ENCODE measurements at places on chromosomes 5 and 9. TPM values are rescaled to one million over a fixed set of nuclear protein-coding genes. Genes with fewer than 3 reads are reported as not detected.

GRCh38 chr9:93818827-93819472 lies 136.2 kb downstream of the BARX1 start:
- H3K36me3 ChIP-seq = peaks cover 4% of the 10 kb centered on the region
- no peak overlapping the region for H3K27ac ChIP-seq
- H3K4me3 ChIP-seq = no peak overlapping the region

DNA sequence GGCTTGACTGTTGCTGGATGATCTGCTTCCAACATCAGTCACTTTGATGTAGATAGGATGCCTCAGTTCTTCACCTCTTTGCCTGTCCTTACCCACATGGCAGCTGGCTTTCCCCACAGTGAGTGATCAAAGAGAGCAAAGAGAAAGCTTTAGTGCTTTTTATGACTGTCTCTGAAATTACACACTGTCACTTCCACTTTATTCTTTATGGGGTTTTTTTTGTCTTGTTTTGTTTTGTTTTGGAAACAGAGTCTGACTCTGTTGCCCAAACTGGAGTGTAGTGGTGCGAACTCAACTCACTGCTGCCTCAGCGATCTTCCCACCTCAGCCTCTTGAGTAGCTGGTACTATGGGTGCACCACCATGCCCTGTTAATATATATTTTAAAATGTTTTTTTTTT lies 32.4 kb upstream of the C5orf24 start:
- H3K27me3 ChIP-seq = no peaks in the 10 kb centered on the region
- no peak overlapping the region for H3K27ac ChIP-seq
- peaks cover 16% of the 10 kb centered on the region for H3K36me3 ChIP-seq
- no peak overlapping the region for H3K4me3 ChIP-seq
- no peak for DNase-seq

Gene FAM221B
- total RNA-seq = not detected

DNA sequence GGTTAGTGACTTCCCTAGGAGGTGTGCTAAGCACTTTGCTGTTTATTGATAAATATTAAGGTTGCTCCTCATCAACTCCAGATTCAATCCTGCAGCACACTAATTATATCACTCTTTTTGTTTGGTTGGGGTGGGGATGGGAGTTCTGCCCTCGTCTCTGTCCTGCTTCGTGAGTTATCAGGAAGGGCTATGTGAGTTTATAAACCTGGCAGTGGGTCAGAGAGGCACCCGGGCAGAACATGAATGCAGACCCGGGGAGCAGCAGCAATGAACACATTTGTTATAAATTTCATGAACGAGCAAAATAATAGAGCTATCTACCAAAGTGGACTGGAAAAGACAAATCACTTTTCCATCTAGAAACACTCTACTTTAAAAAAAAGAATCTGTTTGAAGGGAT lies 125.5 kb upstream of the WWC1 start:
- no peak overlapping the region for H3K4me3 ChIP-seq
- no peak for DNase-seq
- H3K4me1 ChIP-seq = no peaks in the 10 kb centered on the region
- peaks cover 4% of the 10 kb centered on the region for H3K27me3 ChIP-seq
- H3K36me3 ChIP-seq = no peaks in the 10 kb centered on the region

- peaks cover 6% of the 10 kb centered on the region for H3K4me1 ChIP-seq
- peaks cover 2% of the 10 kb centered on the region for H3K27me3 ChIP-seq
- DNase-seq = no peak
- no peaks in the 10 kb centered on the region for H3K36me3 ChIP-seq
These were observed 72.4 kb upstream of the RAPGEF1 start for GRCh38 chr9:131812116-131812790.

DNA sequence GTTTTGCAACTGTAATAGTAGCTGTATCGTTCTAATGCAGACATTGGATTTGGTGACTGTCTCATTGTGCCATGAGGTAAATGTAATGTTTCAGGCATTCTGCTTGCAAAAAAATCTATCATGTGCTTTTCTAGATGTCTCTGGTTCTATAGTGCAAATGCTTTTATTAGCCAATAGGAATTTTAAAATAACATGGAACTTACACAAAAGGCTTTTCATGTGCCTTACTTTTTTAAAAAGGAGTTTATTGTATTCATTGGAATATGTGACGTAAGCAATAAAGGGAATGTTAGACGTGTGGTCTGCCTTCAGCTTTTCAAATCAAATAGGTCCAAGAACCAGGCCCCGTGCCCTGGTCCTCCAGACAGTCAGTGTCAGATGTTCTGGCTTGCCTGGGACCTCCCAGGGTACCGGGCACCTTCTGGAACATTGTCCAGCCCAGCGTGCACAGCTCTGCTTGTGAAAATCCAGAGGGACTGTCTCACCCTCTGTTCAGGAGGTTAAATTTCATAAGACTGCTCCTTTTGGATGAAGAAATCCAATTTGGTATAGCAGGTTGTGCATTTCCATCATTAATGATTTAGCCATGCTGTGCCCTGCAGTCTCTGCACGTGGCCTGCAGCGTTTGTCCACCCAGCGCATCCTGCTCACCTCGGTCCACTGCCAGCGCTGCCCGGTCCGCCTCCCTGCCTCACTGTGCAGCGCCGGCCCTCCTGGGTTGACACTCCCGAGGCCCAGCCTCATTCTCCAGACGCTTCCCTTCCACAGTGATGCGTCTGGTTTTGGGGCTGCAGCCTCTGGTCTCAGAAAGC lies 6.6 kb upstream of the AHRR start:
- peaks cover 15% of the 10 kb centered on the region for H3K4me1 ChIP-seq
- H3K36me3 ChIP-seq = peaks cover 17% of the 10 kb centered on the region
- no peak for DNase-seq
- H3K27me3 ChIP-seq = peaks cover 17% of the 10 kb centered on the region
- H3K27ac ChIP-seq = peak overlapping the region; percentile 14
